ENCODE measurements at places on chromosomes 2 and 18.

DNA sequence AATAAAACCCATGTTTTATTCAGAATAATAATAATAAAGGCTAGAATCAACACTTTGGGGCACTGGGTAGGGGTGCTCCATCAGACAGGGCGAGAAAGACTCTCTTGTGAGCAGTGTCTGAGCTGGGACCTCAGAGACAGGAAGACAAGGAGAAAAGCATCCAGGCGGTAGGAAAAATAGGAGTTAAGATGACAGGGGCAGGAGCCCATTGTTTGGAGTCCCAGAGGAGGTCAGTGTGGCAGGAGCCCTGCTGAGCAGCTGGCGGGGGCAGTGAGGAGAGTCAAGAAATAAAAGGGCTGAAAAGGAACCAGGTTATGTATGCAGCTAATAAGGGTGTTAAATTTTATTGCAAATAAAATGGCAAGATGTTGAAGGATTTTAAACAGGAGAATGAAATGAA is 457.4 kb downstream of the FBXO15 start:
- peak; percentile 3 for DNase-seq

GRCh38 chr2:23157812-23158211 is 227.2 kb upstream of the KLHL29 start:
- DNase-seq: no peak

GRCh38 chr2:157185476-157186227 is 71.9 kb upstream of the GALNT5 start:
- DNase-seq: no peak

- DNase-seq: no peak
Measured at GRCh38 chr2:144798034-144798433, 278.1 kb upstream of the ZEB2 start.

DNA sequence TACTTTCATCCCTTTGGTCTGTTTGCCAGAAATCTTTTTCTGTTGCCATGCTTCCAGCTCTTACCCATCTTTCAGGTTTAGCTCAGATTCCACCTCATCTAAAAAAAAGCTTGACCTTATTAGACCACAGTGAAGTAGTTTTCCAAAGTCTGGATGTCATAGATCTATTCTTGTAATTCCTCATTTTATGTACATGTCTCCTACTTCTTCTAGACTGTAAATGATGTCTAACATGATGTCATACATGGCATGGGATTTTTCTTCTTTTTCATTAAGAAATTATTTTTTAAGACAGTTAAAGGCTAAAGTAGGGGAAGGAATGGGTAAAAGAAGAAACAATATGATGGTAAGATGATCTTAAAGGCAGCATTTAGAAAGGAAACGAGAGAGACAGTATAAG is 11.3 kb downstream of the GLS start:
- no peak for DNase-seq

DNA sequence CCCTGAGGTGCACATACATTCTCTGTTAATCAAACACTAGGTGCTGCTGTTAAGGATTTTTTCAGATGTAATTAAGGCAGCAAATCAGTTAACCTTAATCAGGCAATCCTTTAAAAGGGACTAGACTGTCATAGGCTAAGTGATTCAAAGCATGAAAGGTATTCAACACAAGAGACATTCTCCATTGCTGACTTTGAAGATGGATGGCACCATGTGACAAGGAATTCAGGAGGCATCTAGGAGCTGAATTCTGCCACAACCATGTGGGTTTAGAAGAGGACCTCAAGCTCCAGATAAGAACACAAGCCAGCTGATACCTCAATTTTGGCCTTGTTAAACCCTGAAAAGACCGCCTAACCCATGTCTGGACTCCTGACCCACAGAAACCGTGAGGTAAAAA is 84.0 kb downstream of the SMAD2 start:
- DNase-seq: no peak

GRCh38 chr2:228522977-228523376 is 341.5 kb upstream of the SPHKAP start:
- no peak for DNase-seq

DNA sequence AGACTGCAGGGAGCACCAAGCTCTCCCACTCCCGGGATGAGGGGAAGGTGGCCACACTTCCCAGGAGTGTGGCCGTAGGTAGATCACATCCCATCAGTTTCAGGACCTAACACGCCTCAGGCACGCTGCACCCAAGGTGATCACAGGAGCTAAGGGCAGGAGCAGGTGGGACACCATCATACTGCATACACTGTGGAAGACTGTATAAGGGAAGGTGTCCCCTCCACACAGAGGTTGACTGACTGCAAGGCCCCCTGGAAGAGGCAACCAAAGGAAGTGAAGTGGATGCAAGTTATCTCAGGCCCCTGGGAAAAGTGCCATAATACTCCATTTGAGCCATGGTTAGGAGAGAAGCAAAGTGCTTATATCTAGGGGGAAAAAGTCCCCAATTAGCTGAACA is 351.9 kb upstream of the SMIM21 start:
- DNase-seq: no peak

DNA sequence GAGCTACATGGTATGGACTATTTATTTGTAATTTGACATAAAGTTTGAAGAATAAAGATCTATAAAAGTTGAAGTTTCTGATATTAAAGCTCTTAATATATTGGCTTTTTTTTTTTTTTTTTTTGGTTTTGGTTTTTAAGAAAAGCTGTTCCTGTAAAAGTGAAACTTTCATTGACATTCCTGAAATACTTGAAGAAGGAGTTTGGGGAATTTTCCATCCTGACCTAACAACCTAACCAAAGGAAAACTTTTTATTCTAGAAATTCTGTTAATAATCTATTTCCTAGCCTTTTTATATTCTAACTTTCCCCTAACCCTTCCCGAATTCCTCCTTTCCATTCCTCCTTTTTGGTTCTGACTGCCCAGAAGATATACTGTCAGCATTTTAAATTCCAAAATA is 83.7 kb downstream of the ACSL3 start:
- no peak for DNase-seq

GRCh38 chr2:151374436-151374835 is 17.0 kb downstream of the TNFAIP6 start:
- no peak for DNase-seq

- DNase-seq: no peak
Measured at GRCh38 chr2:154133823-154134222, 262.1 kb downstream of the GALNT13 start.

DNA sequence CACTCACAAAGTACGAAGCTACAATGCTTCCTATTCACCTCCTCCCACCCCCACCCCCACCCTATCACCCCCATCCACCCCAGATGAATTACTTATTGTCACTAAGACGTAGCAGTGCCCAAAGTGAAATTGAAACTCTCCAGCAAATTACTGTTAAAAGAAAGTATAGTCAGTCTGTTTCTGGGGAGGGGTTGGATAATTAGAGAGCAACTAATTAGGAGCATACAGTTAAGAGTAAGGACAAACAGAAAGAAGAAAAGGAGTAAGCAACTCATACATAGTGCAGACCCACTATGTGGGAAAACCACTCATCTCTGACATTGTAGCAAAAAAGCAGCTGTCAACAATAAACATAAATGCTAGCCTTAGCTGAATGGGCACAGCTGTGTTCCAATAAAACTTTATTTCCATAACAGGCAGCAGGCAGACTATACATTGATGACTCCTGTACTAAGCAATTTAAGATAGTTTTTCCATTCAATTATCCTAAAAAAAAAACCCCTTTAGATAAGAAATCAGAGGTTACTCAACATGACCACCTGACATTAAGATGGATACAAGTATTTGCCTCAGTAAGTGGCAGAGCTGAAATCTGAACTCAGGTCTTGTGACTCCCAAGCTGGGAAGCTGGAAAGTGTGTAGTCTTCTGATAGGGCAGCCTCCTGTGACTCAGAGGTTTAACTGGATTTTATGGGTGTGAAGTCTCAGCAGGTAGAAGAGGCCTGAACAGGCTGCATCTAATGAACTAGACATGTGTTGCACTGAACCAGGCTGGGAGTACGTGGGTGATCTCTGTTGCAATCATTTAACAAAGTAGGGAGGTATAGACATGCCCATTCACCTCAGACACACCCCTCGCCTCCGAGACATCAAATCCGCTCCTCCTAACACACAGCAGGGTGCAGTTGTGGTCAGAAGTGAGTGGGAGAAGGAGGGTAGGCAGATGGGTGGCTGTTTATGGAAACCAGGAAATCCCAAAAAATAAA is 171.8 kb upstream of the KLF7 start:
- no peak for DNase-seq

DNA sequence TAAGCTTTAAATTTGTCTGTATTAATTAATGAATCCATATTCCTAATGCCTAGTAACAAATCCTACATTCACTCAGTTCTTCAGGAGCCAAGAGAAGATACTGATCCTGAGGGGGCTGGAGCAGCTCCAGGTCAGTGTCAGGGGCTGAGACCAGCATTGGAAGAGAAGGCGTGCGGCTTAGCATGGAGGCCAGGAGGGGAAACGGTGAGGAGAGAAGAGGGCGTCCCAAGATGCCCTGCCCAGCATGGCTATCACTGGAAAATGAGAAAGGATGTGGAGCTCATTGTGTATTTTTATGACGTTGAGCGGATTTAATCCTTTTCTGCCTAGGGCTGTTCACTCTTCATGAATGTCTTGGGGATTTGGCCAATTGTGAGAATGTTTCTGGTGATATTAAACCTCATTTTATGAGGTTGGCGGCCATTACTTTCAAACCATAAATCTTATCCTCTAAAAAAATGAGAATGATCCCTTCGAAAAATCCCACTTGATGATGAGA is 131.7 kb downstream of the KCTD1 start:
- DNase-seq: no peak

DNA sequence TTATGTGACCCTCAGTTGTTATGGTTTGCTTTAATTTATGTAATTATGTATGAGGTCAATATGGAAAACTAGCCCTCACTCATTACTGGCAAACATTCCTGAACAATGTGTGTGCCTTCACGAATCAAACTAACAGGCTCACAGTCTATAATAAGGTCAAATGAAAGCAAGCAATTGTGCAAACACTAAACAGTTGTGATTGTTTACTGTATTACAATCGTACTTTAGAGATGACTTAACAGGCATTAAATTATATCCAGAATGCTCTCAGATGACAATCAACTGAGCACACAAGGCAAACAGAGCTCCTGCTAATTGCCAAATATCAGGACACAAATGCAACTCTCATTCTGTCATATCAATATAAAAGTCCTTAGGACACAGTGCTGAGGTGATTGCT is 29.5 kb downstream of the COL5A2 start:
- no peak for DNase-seq

DNA sequence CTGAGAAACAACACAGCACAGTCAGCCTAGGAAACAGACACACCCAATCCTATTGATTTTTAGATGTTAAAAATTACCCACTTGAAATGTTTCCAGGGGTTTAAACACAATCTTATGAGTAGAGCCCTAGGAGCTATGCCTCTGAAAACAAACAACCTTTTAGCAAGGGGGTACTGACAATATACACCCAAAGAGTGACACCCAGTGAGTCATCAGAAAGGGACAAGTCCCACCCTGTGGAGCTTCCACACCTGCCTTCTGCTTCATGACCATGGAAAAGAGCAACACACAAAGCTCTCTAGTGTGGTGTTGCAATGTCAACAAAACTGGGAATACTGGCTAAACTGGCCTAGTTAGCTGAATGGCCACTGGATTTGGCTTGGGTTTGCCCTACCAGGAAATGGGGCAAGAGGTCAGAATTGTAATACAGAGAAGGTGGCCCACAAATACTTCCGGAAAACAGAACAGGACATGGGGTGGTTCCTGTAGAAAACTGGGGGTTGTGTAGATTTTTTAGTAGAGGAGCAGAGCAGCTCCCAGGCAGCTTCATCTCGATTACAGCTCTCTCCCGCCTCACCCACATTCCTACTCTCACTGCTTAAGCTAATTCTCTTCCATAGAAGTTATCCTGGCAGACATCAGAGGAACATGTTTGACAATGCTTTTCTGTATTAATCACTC is 98.2 kb downstream of the GAREM1 start:
- peak; percentile 67 for DNase-seq

GRCh38 chr2:16393500-16394071 is 272.0 kb downstream of the CYRIA start:
- no peak for DNase-seq

DNA sequence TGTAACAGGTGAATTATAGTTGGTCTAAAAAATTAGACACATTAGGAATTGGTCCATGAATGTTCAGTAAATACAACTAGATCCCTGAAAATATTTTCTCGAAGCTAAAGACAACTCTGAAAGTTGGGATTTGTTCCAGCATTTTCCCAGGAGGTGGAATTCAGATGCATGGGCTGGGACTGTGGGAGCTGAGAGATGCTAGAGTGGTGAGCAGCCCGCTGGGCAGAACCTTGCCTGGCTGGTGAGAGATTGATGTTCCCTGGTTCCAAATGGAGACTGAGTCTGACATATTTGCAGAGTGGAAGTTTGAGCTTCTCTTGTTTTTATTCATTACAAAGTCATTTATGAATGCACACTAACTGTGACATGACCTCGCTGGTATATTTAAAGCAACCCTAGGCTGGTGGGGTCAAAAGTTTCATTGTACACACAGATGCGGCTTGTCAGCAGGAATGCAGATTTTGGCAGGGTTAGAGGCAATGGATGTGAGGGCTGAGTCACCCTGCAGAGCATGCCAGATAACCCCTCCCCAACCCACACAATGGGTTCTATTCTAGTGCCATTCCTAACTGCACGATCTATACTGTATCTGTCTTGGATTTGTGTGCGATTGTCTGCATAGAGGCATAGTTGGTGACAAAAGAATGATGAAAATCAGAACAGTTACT is 23.5 kb upstream of the TMEM178A start:
- DNase-seq: no peak

- DNase-seq: no peak
Measured at GRCh38 chr18:3126457-3127097, 93.2 kb downstream of the MYOM1 start.

DNA sequence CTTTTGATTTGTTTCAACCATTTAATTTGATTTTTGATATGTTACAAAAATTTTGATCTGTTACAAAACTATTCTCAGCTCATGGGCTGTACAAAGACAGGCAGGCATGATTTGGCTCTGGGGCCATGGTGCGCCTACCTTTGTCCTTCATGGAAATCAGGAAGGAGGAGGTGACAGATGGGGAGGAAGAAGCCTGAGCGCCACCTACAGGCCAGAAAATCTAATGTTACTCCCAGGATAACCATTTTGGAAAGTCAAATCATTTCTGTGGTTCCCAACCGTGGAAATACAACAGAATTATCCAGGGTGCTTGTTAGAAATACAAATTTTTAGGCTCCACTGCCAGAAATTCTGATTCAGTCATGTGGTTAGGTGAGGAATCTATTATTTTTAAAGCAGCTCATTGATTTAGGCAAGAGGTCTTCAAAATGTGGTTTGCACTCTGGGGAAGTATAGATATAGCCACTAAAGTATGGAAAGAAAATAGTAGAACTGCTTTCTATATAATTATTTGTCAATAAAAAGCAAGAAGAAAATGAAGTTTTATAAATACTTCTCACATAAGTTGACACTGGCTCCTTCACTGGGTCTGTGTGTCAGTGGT is 93.9 kb downstream of the EVA1A start:
- peak; percentile 16 for DNase-seq

- no peak for DNase-seq
Measured at GRCh38 chr2:5617358-5617757, 74.8 kb upstream of the SOX11 start.

DNA sequence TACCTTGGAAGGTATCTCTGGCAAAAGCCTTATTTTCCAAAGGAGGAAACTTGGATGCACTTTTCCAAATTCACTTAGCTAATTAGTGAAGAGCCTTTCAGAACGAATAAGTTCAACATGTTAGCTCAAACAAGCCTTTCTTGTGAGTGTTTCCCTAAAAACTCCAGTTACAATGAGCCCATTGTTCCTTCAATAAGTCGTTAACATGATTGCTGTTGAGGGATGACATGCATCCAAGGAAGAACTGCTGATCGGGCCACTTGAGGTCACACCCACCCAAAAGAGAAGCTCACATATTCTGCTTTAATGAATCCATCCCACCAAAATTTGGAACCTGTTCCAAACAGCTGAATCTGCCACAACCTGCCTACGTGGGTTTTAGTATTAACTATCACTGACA is 48.1 kb upstream of the SLC35G4 start:
- DNase-seq: no peak
